ENCODE measurements at places on chromosomes 12 and 14.
A peak's percentile ranks its signal among the peaks of the same experiment; 100 is the strongest.

DNA sequence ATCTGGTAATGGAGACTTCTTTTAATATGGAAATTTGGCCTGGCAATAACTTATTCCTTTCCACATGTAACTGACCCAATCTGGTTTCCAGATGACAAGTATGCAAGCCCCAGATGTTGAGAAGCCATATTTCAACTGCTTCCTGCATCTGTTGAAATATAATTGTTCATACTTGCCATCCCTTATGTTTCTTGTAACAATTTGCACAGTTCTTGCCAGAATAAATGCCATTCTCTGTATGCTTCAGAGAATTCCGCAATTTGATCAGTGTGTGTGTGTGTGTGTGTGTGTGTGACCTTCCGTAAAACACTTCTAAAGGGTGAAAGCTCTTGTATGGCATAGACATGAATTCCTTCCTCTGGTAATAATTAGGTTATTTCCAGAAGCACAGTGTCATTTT lies 1.8 kb upstream of the CLEC2A start:
- DNase-seq = no peak

DNA sequence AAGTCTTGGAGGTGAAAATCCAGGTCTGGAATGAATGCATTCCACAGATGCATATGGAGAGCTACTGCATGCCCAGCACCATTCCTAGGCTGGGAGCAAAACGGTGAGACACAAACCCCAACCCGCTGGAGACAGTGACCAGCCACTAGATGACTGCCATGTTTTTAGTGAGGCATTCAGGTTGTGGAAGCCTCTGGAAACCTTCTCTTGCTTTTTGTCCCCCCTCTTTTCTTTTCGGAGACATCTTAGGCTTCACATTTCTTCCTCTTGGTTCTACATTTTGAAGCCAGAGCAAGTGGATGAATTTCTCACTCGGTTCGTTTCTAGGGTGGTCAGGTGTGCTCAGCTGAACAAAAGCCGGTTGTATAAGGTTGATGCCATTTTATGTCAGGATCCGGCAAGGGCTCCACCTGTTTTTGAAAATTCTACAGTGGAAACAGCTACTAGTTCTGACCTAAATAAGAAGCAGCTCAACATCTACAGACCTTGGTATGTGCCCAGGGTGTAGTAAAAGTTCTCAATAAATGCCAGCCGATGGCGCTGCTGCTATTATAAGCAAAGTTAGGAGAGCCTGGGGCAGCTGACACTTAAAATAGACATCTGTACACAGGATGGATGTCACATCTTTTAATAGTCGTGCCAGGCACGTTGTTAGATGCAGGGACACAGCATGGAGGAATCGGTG lies 1.8 kb upstream of the ZNF839 start:
- no peak for DNase-seq

DNA sequence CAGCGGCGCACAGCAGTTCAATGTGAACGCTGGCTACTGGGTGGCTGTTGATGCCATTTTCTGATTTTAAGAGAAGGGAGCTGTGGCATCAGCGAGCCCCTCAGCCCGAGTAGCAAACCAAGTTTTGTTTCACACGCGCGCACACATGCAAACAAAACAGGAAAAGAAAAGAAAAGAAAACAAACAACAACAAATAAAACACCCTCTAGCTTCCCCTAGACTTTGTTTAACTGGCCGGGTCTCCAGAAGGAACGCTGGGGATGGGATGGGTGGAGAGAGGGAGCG lies 540 bp downstream of the PAX9 start:
- no peak for DNase-seq

DNA sequence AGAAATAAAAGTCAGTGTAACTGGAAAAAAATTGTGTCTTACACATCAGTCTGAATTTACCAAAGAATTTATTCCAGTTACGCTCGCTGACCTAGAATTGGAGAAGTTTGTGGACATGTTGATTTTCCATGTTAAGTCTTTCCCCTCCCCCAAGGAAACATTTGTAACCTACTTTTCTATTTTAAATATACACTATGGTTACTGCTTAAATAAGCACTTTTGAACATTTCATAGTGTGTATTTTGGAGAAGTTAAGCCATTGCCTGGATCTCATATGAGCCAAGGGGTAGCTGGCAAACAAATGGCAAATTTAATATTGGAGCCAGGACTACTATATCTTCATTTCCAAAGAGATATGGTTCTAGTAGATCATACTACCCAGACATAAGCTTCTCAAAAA lies 42.9 kb upstream of the NT5DC3 start:
- no peak for DNase-seq

GRCh38 chr14:65981192-65981843 lies 504.9 kb upstream of the CCDC196 start:
- DNase-seq = no peak

DNA sequence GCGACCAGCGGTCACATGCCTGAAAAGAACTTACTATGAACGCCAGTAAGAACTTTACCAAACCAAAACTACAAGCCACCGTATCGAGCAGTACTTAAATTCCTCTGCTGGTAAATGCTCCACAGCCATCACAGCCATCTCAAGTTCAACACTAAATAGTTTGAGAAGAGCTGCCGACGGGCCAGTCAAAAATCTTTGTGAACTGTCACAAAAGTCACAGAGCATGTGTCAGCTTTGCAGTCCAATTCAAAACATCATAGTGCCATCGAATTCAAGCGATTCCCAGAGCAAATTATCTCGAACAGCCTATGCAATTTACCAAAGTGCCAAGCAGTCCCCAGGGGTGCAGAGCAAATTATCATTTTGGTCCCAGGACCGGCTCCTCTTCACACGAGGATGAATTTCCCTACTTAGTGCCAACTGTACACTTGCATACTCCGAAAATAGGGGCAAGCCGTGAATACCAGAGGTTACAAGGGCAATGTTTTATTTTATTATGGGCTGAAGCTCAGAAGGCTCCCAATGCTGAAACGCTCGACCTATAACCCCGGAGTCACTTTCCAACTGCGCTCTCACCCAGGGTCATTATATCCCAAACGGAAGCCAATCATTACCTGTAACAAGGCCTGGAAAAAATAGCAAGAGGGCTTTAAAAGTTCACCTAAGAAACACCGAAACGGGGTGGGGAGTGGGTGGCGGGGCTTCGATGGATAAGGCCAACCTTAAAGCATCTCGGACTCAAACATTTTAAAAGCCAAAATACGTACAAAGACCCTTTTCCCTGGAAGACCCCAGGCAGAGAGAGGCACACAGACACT lies 1.1 kb downstream of the LRP6 start:
- DNase-seq = peak; percentile 60

- DNase-seq = no peak
Measured at GRCh38 chr12:91023326-91024004, 18.7 kb upstream of the EPYC start.

DNA sequence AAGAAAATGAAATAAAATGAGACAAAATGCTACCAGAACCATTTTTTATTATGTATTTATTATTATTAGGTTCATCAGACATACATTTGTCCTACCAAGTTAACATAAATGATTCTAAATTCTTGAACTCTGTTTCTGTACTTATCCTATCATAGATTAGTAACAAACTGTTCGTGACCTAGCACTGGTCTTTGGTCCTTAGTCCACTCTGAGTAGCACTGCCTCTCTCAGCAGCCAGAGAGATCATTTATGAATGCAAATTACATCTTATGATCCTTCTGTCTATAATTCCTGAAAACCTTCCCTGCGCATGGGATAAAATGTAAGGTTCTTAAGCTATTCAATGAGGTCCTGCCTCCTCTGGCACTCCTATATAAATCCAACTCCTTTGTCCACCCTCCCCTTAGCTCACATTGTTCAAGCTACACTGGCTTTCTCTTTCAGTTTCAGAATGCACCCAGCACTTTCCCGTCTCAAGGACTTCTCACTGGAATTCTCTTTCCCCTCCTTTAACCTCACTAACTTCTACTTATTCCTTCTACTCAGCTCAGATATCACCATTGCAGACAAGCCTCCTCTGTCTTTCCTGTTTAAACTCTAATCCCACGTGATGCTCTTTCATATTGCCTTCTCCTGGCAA lies 17.1 kb downstream of the PDZRN4 start:
- DNase-seq = no peak
